SK-N-SH (cell line): ENCODE measurements at places on chromosomes 1 and 21. TPM values are rescaled to one million over a fixed set of nuclear protein-coding genes. Genes with fewer than 3 reads are reported as not detected.

SFN gene
- polyA plus RNA-seq: 0.18 and 0.23 TPM in 2 replicates

RAD54L gene
- 11.5 and 13.4 TPM in 2 replicates for polyA plus RNA-seq

TCHHL1 gene
- polyA plus RNA-seq: not detected in 2 replicates

OR2AK2 gene
- 0.06 TPM in 1 of 2 replicates, not detected in the other for polyA plus RNA-seq

SLC30A10 gene
- polyA plus RNA-seq: 0.02 TPM in 2 replicates

SYT2 gene
- polyA plus RNA-seq: 0.03 and 0.05 TPM in 2 replicates

CACNA1E gene
- not detected in 2 replicates for polyA plus RNA-seq

CD5L gene
- polyA plus RNA-seq: not detected in 2 replicates

DCDC2B gene
- polyA plus RNA-seq: not detected in 2 replicates

PGBD5 gene
- 0.15 and 0.39 TPM in 2 replicates for polyA plus RNA-seq

GIPC2 gene
- 0.02 TPM in 1 of 2 replicates, not detected in the other for polyA plus RNA-seq

RORC gene
- 0.03 TPM in 1 of 2 replicates, not detected in the other for polyA plus RNA-seq

RIPPLY3 gene
- polyA plus RNA-seq: 0.03 TPM in 2 replicates

TNFRSF18 gene
- polyA plus RNA-seq: 0.05 TPM in 1 of 2 replicates, not detected in the other

GRIK3 gene
- polyA plus RNA-seq: not detected in 2 replicates

AMPD1 gene
- not detected in 2 replicates for polyA plus RNA-seq

SLAMF9 gene
- polyA plus RNA-seq: 0.12 and 0.19 TPM in 2 replicates

LINGO4 gene
- not detected in 2 replicates for polyA plus RNA-seq

CFAP107 gene
- not detected in 2 replicates for polyA plus RNA-seq

C1QC gene
- not detected in 2 replicates for polyA plus RNA-seq

OTUD7B gene
- 4.2 and 5.8 TPM in 2 replicates for polyA plus RNA-seq

SMYD2 gene
- polyA plus RNA-seq: 23.1 and 30.4 TPM in 2 replicates

VSIG8 gene
- not detected in 2 replicates for polyA plus RNA-seq

AMY2A gene
- polyA plus RNA-seq: not detected in 2 replicates

DCST2 gene
- polyA plus RNA-seq: 0.76 and 1.1 TPM in 2 replicates

TAF5L gene
- 17.1 and 19.1 TPM in 2 replicates for polyA plus RNA-seq

YBEY gene
- 44.5 and 47.5 TPM in 2 replicates for polyA plus RNA-seq

HRNR gene
- not detected in 2 replicates for polyA plus RNA-seq

ATXN7L2 gene
- polyA plus RNA-seq: 3.9 and 4.0 TPM in 2 replicates

CD1D gene
- not detected in 2 replicates for polyA plus RNA-seq

SELP gene
- not detected in 2 replicates for polyA plus RNA-seq

OR2L2 gene
- polyA plus RNA-seq: 0.03 and 0.08 TPM in 2 replicates

FCRL4 gene
- not detected in 2 replicates for polyA plus RNA-seq

SPSB1 gene
- polyA plus RNA-seq: 8.4 and 9.2 TPM in 2 replicates

GPR153 gene
- 5.2 and 6.6 TPM in 2 replicates for polyA plus RNA-seq

GSTM1 gene
- not detected in 2 replicates for polyA plus RNA-seq

ESRRG gene
- 0.26 and 0.57 TPM in 2 replicates for polyA plus RNA-seq

CDA gene
- polyA plus RNA-seq: 0.11 and 0.12 TPM in 2 replicates

OR2T33 gene
- 0.07 TPM in 1 of 2 replicates, not detected in the other for polyA plus RNA-seq

CD247 gene
- 0.08 TPM in 1 of 2 replicates, not detected in the other for polyA plus RNA-seq

CLEC20A gene
- not detected in 2 replicates for polyA plus RNA-seq

MAP1LC3C gene
- 0.06 and 0.20 TPM in 2 replicates for polyA plus RNA-seq

NOTCH2 gene
- polyA plus RNA-seq: 23.0 and 23.3 TPM in 2 replicates

CASQ1 gene
- 0.08 and 0.18 TPM in 2 replicates for polyA plus RNA-seq

KCNAB2 gene
- 6.1 and 7.6 TPM in 2 replicates for polyA plus RNA-seq

MTARC2 gene
- 6.0 and 6.1 TPM in 2 replicates for polyA plus RNA-seq

AJAP1 gene
- not detected in 2 replicates for polyA plus RNA-seq

C1QTNF12 gene
- 0.59 TPM in 1 of 2 replicates, not detected in the other for polyA plus RNA-seq

OR2L13 gene
- polyA plus RNA-seq: 0.15 and 0.23 TPM in 2 replicates

TBX15 gene
- 0.02 TPM in 1 of 2 replicates, not detected in the other for polyA plus RNA-seq

INSRR gene
- 0.20 and 0.63 TPM in 2 replicates for polyA plus RNA-seq

DISP3 gene
- polyA plus RNA-seq: 0.08 and 0.15 TPM in 2 replicates

DLGAP3 gene
- polyA plus RNA-seq: 0.05 and 0.15 TPM in 2 replicates

IRF6 gene
- 0.94 and 1.6 TPM in 2 replicates for polyA plus RNA-seq

WDR3 gene
- polyA plus RNA-seq: 26.9 and 37.4 TPM in 2 replicates
